ENCODE measurements at places on chromosomes 3 and 15.
A peak's percentile ranks its signal among the peaks of the same experiment; 100 is the strongest.

GRCh38 chr3:194810076-194810475 lies 124.4 kb downstream of the FAM43A start:
- DNase-seq: no peak

DNA sequence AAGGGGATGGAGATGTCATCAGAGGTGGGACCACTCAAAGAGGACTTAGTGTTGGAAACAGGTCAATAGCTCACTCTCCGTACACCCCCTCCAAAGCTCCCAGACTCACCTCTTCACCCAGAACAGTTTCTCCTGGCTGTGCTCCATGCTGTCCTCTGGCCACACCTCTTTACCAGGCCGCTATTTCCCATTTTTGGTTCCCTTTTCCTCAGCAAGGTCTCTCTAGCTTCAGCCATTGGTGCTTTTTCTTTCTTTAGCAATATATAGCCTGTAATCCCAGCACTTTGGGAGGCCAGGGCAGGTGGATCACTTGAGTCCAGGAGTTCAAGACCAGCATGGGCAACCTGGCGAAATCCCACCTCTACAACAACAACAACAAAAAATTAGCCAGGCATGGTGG lies 123.6 kb upstream of the SMAD3 start:
- DNase-seq: no peak

GRCh38 chr3:46462111-46462510 lies 2.6 kb downstream of the LTF start:
- no peak for DNase-seq

DNA sequence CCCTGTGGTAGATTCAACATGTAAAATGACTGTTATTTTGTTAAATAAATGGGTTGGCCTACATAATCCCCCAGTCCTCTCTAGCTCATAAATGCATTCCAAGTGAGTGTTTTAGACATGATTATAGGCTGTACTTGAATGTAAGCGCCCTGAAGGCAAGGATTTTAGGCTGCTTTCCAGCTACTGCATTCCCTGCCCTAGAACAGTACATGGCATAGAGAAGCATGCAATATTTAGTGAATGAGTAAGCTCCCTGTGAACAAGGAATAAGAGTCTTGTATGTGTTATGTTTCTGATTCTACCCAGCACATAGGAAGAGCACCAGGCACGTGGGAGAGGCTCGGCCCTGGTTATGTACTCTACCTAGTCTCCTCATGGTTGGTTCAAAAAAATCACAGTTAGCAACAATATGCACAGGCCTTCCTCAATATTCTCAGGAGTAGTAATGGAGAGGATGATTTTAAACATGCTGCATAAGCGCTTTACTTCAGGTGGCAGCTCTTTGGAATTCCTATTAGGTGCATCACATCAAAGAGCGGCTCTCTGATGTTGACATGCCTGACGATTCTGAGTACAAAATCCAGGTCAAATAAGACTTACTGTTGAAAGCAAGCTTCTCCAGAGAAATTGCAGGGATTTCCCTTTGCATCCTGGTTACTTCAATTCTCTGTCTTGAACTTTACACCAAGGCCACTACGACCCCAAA lies 456.6 kb downstream of the MAGI1 start:
- DNase-seq: no peak

- DNase-seq: no peak
These were observed 16.8 kb upstream of the NMNAT3 start for GRCh38 chr3:139694542-139694941.

GRCh38 chr3:71509066-71509465 lies 74.5 kb downstream of the FOXP1 start:
- DNase-seq: no peak

- DNase-seq: no peak
These were observed 70.7 kb upstream of the KCNMB2 start for GRCh38 chr3:178465260-178466180.

DNA sequence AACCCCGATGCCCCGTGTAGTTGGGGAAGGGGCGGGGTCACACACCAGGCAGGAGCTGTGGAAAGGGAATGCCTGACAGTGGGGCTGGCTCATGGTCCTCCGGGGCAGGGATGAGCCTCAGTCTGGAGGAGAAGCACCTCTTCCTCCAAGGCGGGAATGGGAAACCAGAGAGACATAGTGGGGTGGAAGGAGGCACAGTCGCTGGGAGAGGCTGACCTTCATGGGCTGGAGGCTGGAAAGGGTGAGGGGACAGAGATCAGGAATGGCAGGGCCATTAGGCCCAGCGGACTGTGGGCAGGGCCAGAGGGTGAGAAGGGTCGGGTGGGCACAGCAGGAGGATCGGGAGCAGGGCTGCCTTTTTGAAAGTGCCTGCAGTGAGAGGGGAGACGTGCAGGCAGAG lies 65.8 kb upstream of the LINGO1 start:
- no peak for DNase-seq

DNA sequence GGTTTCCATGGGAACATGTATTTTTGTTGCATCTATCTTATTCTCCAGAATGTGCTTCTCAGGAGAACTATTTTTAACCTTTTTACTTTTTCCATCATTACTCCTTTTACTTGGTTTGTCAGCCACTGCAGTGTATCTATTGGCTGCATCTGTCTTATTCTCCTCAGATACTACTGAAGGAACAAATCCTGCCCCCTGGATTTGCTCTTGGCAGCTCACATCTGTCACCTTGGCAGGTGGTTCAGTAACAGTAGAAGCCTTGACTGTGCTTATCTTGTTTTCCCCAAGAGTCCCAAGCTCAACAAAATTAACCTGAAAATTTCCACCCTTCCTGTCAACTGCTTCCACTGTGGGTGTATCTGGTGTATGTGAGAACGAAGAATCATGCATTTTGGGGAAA lies 106.0 kb downstream of the MAP4 start:
- no peak for DNase-seq

DNA sequence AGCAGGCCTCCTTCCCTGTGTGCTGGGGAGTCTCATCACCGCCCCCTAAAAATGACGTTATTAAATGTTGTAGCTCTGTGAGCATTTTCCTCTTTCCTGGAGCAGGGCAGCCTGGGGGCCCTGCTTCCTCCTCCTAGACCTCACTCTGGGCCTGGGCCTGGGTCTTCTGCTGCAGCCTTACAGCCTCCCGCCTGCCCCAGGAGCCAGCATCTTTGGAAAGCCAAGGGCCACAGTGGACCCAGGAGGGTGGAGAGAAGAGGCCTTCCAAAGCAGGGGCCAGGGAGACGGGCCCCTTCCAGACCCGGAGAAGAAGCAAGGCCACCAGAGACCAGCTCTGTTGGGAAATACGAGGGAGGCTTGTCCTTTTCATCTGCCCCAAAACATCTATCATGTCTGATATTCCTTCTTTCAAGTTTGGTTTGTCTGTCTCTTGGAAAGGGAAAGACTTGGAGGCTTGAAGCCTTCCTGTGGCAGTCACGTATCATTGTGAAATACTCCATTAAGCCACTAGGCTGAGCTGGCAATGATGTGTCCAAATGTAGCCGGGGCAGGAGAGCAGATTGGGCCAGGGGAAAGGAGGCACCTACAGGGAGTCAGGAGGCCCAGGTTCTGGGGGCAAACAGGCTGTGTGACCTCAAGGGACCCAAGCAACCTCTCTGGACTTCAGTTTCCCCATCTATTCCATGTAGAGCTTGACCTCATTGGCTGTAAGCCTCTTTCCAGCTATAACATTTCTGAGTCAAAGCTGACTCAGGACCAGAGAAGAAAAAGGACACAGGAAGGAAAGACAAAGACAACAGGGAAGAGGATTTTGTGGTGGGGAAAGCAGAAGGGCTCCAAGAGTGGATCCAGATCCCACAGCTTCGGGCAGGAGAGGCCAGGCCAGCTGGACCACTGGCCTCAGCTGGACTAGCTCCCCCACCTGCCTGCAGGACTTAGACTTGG lies 31.1 kb downstream of the CYP11A1 start:
- no peak for DNase-seq

GRCh38 chr3:101722394-101723173 lies 1.8 kb upstream of the CEP97 start:
- DNase-seq: peak; percentile 41

DNA sequence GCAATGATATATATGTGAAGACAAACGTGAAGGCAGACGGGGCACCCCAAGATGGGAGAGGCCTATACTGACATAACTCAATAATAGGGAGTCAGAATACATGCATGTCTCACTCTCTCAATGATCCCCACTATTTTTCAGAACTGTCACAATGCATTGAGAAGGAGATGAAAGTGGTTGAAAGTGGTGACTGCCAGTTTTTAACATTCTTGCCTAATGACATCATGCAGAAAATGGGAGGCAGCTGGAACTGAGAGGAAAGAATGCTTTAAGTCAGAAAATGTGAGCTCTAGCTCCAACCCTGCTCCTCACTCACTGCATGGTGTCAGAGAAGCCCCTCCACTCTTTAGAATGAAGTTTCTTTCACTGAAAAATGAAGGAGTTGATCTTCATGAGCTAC lies 55.3 kb upstream of the P2RY1 start:
- no peak for DNase-seq

DNA sequence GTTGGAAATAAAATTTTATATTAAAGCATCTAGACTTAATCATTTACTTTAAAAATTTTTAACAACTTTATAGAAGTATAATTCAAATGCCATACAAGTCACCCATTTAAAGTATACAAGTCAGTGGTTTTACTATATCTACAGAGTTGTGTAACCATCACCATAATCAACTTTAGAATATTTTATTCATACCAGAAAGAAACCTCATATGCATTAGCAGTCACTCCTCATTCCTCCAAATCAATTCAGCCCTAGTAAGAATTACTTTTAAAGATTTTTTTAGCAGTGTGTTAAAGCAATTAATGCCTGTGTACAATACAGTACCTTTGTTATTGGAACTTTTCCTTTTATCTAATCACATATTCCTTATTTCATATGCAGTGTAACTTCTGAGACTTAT lies 14.0 kb upstream of the TCAIM start:
- no peak for DNase-seq

GRCh38 chr15:57866149-57866736 lies 159.7 kb downstream of the POLR2M start:
- peak; percentile 26 for DNase-seq

DNA sequence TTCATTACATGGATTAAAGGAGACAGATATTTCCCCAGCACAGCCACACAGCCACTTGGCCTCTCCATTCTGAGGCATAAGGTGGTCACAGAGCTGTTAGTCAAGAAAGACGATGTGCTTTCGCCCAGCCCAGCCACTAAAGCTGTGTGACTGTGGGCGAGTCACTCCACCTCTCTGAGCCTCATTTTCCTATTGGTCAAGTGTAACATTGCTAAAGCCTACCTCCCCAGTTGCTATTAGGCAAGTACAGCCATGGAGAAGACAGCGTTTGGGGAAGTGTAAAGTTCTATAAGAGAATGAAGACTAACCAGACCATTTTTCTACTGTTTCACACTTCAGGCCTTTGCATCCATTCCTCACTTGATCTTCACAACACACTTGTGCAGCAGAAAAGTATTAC lies 24.1 kb downstream of the TMEM40 start:
- no peak for DNase-seq

DNA sequence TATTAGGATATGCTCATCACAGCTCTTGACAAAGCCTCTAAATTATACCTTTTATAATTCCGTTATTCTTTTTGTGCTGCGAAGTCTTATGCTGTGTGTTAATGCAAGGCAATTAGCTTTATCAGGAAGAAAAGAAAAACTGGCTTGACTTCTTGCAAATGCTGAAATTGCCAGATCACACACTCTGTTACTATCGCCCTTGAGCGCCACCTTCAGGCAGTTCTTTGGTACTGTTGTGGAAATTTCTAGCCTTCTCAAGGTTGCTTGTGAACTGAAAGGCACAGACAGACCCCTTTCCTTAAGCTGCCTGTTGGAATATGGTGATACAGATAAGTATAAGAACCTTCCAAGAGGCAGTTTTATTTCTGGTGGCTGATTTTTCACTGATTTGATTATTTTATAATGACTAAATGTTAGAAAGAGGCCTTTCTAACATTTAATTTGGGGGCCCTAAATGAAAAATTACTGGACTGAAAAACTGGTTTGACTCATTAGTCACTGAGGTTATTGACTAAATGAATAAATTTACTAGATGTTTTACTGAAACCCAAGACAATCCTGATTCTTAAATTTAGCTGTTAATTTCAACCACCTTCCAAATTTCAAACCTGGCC lies 126.2 kb upstream of the RASGRP1 start:
- DNase-seq: peak; percentile 83

DNA sequence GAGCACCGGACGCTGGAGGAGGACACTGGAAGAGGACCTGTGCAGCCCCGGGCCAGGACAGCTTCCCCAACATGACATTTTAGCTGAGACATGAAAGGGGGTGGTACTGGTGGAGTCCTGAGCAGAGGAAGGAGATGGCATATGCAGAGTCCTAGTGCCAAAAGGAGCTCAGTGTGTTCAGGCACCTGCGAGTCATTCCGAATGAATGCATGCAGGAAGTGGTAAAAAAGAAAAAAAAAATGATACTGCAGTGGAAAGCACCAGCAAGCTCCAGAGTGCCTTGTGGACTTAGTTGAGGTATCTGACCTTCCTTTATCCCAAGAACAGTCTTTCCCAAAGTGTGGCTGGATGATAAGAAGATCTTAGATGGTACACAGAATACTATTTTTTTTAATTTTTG lies 6.6 kb upstream of the ZNF148 start:
- DNase-seq: peak; percentile 5

GRCh38 chr3:125104639-125105038 lies 48.8 kb upstream of the HEG1 start:
- DNase-seq: no peak

DNA sequence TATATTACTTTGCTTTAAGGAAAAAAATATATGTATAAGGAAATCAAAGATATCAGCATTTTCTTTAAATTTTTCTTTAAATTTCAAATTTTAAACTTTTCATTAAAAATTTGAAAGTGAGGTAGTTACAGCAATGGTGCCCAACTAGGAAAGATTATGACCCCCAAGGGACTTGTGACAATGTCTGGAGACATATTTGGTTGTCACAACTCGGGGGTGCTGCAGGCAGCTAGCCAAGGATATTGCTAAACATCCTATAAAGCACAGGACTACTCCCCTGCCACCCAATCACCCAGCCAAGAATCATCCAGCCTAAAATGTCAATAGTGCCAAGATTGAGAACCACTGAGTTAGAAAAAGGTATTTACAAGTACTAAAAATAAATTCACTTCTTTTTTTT lies 57.3 kb downstream of the SLC4A7 start:
- no peak for DNase-seq

DNA sequence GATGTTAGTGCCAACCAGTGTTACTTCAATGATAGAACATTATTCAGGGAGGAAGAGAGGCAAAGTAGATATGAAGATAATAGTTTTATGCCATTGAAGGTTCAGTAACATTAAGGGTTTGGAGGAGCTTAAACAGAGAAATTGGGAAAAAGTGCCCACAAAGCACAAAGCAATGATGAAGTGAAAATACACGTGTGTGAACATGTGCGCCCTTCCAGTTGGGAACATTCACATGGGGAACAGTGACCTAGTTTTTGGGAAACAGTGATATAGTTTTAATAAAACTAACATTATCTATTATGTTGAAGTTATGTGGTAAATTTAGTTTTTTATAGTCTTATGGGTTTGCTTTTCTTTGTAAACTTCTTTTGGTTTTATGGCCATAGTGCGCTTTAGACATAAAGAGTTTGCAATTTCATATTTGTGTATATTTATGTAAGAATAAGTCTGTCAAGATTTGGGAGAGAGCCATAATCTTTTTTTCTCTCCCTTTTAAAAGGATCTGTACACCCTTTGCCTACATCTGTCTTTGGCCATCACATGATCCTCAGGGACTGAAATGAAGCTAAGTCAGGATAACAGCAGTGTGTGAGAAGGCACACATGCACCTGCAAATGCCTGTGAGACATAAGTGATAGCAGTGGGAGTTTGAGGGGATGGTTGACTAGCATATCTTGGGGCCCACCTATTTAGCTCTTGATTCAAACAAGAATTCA lies 450.3 kb upstream of the THRB start:
- no peak for DNase-seq

Measured in CD4-positive, alpha-beta T cell treated with Interleukin-4 for 4 hours (primary cell).